ENCODE measurements at places on chromosomes 1 and 21.

GRCh38 chr1:84376000-84376910 is 22.0 kb upstream of the DNASE2B start:
- DNase-seq: no peak

- no peak for DNase-seq
These were observed 10.3 kb downstream of the UTS2 start for GRCh38 chr1:7842517-7842916.

DNA sequence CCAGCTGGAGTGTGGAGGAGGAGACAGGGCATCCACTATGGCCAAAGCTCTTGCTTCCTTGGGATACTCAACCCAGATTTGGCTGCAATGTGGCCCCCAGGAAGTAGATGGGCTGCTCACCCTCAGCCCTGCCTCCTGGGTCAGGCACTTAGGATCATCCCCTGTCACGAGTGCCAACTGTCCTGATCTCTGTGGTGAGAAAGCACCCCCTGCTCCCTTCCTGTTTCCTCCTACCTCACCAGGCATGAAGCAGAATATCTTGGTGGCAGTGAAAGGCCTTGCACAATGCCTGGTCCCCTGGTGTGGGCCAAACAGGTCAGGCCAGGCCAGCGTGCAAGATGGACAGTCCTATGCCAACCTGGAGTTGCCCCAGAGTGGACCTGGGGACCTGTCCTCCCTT is 211.7 kb downstream of the GRIK3 start:
- DNase-seq: no peak

DNA sequence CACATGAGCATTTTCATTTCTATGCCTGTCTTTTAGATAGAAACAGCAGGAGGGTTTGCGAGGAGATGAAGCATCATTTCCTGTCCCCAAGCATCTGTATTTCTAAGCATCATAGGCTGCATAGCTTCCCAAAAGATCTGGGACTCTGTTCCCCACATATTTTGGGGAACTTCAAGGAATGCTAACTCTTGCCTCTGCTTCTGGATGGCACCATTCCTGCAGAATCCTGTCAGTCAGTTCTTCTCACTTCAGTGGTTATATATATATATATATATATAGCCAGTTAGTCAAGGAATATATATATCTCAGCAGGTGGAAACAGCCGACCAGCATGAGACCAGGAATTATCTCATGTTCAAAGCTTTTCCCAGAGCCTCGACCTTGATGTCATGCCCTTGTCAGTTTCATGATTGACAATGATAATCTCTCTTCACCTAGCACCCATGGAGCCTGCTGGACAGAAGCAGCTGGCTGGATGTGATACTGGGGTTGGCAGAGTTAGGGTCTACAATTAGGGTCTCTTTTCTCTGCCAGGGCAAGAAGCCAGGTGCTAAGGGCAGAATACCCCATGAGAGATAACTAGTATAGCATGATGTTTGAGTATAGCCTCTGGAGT is 2.4 kb downstream of the PFKFB2 start:
- no peak for DNase-seq

DNA sequence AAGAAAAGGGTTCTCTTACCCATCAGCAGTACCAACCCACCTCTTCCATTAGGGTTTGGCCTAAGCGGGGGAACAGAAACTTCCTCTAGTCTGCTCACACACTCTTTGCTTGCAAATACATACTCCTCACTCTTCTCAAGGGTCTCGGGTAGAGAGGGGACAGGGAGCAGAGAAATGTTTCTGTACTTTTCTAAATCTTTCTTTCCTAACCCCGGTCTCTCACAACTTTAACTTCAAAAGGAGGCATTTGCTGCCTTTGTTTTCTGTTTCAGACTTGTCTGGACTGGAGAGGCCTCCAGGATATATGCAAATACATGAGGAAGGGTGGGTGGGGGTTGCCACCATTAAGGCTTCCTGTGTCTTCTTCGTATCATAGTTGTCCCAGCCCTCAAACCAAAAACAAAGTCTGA is 10.5 kb upstream of the LAX1 start:
- DNase-seq: peak; percentile 30

- DNase-seq: no peak
These were observed 836 bp downstream of the CDC7 start for GRCh38 chr1:91501523-91501851.

- no peak for DNase-seq
These were observed 11.2 kb downstream of the OR2W3 start for GRCh38 chr1:247906504-247907047.

DNA sequence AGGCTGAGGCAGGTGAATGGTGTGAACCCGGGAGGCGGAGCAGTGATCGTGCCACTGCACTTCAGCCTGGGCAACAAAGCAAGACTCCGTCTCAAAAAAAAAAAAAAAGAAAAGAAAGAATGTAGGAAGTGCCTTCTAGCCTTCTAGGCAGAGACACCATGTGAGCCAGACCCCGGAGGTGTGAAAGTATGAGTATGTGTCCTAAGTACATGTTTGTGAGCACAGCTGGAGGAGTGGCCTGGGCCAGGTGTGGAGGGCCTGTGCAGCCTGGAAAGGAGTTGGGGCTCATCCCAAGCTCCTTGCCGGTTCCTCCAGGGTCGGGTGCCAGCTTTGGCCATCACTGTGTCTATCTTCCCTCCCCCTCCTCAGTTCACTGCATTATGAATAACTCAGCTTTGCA is 13.0 kb downstream of the SOX13 start:
- no peak for DNase-seq

DNA sequence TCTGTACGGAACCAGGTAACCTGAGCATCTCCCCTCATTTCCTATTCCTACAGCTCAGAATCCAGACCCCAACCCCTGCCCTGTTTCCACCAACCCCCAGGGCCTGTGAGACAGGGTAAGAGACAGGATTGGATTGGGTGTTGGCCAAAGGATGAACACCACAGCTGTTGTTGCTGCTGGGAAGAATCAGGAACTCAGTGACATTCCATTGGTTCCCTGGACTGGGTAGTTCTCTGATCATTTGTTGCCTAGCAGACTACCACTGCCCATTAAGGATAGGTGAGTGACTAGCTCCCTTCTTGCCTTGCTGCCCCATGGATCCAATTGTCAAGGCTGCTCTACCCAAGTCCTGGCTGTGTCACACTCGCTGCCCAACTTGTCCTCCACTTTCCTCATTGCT is 10.0 kb downstream of the NCSTN start:
- DNase-seq: no peak

DNA sequence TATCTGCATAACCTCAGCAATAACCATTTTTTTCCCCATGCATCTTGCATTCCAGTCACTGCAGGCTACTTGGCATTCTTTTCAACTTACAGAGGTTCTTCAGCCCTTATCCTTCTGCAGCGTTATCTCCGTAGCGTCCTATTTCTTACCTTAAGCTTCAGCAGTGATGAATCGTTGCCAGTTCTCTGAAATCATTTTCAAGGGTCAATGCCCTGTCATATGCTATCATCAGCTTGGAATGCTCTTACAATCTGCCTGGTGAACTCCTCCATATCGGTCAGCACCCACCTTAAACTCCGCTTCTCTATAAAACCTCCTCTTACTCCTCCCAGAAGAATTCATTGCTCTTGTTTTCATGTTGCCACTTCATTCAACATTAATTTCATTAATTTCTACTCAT is 105.1 kb upstream of the DPH5 start:
- no peak for DNase-seq

DNA sequence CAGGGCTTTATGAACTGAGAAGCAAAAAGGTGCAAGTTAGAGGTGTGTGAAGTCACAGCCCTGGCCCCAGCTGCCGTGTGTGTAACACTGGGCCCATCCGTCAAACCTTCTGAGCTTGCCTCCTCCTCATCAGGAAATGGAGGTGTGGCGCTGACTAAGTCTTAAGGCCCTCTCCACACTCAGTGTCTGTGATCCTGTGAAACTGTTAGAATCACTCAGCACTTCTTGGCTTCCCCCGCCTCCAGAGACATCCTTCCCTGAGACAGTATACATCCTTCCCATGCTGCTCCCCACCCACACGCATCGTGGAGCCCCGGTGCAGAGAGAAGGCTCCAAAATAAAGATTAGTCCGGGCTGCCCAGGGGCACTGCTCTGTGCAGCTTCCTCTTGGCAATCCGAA is 33.3 kb downstream of the LRP8 start:
- DNase-seq: peak; percentile 74

DNA sequence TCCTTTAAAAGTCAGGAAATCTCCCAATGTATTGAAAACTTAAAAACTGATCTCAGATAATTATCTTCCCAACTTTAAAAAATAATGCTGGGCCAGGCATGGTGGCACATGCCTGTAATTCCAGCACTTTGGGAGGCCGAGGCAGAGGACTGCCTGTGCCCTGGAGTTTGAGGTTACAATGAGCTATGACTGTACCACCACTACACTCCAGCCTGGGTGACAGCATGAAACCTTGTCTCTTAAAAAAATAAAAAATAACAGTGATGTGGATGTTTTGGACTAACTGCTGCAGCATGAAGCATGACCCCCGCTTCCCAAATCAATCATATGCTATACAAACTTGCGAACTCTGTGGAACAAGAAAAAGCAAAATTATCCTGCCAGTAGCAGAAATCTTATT is 186.3 kb downstream of the RERE start:
- DNase-seq: no peak

DNA sequence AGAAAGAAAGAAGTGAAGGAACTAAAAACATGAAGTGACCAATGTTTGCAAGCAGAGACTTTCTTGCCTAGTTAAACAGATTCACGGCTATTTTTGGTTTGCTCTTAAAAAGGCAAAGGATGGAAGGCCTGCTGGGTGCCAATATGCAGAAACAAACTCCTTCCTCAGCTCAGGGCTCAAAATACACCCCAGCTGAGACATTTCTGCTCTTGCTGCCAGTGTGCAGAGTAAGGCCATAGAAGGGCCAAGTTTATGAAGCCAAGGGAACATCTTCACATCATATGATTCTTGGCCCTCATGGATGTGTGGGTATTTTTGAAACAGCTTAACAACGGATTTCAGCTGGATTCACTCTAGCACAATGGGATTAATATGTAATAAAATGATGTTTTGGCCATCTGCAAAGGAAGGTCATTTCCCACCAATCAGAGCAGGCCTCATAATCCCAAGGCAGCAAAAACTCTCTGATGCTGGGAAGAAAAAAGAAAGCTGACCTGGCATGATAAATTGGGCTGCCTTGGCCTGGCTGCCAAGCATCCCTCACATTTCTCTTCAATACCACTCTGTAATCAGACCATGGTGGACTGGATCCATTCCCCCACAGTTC is 70.7 kb downstream of the CAPZB start:
- DNase-seq: no peak

DNA sequence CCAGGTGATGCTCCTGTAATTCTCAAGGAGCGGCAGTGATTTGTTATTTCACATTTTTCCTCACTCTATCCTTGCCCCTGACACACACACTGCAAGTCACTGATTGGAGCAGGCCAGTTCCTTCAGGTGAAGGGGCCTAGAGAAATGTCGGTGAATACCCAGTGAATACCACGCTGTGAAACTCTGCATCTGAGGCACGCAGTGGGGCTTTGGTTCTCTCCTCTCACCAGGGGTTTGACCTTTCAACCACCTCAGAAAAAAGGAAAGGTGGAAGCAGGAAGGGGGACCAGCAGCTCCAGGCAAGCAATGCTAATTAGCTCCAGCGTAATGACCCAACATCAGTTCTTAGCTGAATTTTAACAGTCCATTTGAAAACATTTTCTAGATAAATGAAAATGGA is 532 bp upstream of the FAM177B start:
- DNase-seq: no peak

- DNase-seq: no peak
These were observed 25.5 kb downstream of the ENAH start for GRCh38 chr1:225627304-225627947.
